Activated T-helper 1 cell treated with anti-CD3 and anti-CD28 coated beads, Interleukin-2, amount 50 U/mL, for 16 hours (primary cell): ENCODE measurements at places on chromosomes 1 and 21.

GRCh38 chr1:67085326-67085725, 31.4 kb upstream of the SLC35D1 start:
- no peak for DNase-seq

DNA sequence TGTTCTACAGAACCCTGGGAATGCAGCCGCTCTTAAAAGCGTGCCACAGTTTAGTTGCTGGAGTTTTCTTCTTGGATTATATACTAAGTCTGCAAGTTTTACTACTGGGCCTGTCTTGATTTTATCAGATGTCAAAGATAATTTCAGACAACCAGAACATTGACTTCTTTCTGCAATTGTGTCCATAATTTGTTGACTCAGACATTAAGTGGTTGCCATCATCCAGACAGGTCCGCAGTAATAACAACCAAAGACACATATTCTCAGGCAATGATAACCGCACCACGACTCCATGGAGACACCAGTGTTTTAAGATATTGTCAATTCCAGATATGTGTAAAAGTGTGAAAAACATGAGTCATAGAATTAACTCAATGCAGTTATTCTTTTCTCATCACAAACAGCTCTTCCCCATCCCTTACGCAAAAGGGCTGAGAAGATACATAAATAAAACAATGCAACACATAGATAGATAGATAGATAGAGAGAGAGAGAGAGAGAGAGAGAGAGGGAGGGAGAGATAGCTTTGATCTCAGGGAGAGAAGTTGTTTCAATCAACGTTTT, 90.4 kb upstream of the FMN2 start:
- no peak for DNase-seq

GRCh38 chr1:205595861-205596260, 36.0 kb downstream of the ELK4 start:
- DNase-seq = no peak

- no peak for DNase-seq
Measured at GRCh38 chr1:182829285-182829932, 9.7 kb upstream of the DHX9 start.

DNA sequence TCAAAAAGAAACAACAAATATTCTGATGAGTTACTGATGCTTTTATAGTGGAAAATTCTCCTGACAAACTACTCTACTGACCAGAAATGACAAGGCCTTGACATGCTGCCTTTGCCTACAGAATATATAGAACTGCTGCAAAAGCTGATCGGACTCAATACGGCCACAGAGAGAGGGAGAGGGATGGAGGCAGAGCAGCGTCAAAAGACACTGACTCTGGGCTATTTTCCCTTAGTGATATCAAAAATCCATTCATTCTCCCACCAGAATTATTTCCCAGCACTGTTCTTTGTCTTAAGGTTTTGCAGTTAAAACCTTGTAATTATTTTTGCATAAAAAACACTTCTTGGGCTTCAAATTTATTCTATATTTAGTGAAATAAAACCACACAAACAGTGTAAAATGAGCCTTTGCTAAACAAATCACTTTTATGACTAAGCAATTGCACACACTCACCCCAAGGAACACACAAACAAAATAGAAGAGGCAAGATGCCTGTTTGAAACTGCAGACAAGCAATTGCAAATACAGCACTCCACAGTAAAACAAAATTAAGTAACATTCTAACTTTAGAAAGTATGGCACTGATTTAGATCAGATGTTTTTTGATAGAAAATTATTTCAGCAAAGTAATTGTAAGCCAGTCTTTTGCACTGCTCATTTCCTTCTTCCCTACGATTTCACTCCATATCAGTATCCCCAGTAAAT, 1036.4 kb downstream of the ADGRL2 start:
- DNase-seq = no peak

- no peak for DNase-seq
Measured at GRCh38 chr1:197671140-197671539, 104.1 kb downstream of the DENND1B start.
